HEK293T (cell line): ENCODE measurements at places on chromosomes 6 and 20.
A peak's percentile ranks its signal among the peaks of the same experiment; 100 is the strongest.

DNA sequence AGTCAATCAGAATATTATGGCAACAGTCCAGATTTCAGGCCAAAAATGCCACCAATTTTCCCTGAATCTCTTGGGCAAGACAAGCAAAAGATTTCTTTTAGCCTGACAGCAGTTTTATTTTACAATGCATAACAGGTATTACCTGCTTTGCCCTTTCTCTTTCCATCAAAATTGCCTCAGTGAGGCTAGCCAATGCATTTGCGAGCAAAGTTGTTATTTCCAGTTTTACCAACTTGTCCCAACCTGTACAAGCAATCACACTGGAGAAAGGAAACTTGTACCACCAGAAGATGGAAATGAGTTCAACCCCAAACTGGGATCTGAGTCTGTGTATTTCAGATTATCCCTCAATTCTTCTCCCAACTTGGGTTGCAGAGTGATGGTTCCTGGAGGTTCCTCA is 279.9 kb upstream of the CDYL start:
- no peak for DNase-seq

- DNase-seq: peak; percentile 80
Observed at GRCh38 chr20:22691369-22692118, 107.2 kb upstream of the FOXA2 start.

- no peak for DNase-seq
Observed at GRCh38 chr6:184161-184700, 108.1 kb upstream of the DUSP22 start.

- no peak for DNase-seq
Observed at GRCh38 chr20:45316150-45317080, 8.3 kb upstream of the MATN4 start.

GRCh38 chr6:118523216-118523615 is 24.9 kb upstream of the PLN start:
- no peak for DNase-seq

GRCh38 chr6:6248651-6249050 is 71.8 kb downstream of the F13A1 start:
- DNase-seq: no peak

DNA sequence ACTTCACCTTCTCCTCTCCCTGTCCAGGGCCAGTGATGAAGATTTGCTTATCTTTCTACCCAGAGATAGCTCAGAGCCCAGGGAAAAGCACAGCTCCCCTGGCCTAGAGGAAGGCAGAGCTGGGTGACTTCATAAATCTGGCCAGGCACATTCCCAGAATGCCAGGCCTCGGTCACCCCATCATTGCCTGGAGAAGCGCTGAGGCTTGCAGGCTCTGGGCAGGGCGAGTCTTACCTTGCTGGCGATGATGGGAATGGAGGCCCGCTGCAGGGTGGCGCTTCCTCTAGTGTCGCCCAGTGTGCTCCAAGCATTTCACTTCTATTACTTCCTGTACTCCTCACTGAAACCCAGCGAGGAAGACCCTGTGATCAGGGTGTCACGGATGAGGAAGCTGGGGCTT is 60.1 kb downstream of the DAAM2 start:
- no peak for DNase-seq
